ENCODE measurements at places on chromosomes 16 and 17.

DNA sequence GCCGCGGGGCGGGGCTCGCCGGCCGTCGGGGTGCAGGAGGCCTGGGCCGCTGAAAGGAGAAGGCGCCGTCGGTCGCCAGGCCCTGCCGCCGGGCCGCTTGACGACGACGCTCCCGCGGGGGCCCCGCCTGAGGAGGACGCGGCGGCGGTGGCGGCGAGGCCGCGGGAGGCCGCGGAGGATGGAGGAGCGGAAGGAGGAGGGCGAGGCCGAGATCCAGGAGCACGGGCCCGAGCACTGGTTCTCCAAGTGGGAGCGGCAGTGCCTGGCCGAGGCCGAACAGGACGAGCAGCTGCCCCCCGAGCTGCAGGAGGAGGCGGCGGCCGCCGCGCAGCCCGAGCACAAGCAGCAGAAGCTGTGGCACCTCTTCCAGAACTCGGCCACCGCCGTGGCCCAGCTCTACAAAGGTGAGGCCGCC lies 430 bp downstream of the HAPSTR1 start:
- peak; percentile 48 for DNase-seq

- no peak for DNase-seq
Measured at GRCh38 chr16:27514806-27515205, 34.9 kb downstream of the GTF3C1 start.

DNA sequence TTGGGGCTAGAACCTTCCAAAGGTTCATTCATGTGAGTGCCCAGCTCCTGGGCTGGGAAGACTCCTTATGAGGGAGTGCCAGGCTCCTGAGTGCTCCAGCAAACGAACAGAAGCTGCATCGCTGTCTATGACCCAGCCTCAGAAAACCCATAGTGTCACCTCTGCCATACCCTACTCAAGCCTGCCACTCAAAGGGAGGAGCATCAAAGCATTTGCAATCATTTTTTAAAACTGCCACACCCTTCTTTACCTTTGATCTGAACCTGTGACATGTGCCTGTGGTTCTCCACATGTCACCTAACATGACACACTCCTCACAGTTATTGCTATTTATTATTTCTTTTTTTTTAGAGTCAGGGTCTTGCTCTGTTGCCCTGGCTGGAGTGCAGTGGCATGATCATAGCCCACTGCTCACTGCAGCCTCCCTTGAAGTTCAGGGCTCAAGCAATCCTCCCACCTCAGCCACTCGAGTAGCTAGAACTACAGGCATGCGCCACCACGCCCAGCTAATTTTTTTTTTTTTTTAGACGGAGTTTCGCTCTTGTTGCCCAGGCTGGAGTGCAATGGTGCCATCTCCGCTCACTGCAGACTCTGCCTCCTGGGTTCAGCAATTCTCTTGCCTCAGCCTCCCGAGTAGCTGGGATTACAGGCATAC lies 7.3 kb upstream of the KDM8 start:
- DNase-seq, result peak; percentile 34

GRCh38 chr16:17831330-17831729 lies 360.6 kb upstream of the XYLT1 start:
- no peak for DNase-seq

GRCh38 chr16:56192986-56193945 lies 2.0 kb downstream of the GNAO1 start:
- DNase-seq, result no peak

DNA sequence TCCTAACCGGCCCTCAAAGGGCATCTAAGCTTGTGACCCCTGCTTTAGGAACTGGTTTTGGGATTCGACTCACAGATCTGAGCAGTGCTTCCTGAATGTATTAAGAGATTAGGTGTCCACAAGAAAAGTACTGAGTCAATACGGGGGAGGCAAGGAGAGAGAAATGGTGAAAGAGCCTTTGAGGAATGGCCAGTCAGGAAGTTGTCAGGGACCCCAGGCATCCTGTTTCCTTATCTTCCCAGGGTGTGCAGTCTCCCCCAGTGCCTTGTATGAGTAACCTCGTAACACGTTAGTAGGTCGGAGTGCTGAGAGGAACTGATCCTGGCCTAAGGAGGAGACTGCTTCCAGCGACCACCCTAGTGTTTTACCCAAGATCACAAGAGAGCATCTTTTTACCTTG lies 16.4 kb upstream of the TMED6 start:
- DNase-seq, result no peak
